ENCODE measurements at places on chromosomes 13 and 19.

- DNase-seq = no peak
Measured at GRCh38 chr19:35214766-35215422, 13.6 kb downstream of the FAM187B start.

GRCh38 chr13:109813663-109814062 is 27.3 kb upstream of the IRS2 start:
- no peak for DNase-seq

DNA sequence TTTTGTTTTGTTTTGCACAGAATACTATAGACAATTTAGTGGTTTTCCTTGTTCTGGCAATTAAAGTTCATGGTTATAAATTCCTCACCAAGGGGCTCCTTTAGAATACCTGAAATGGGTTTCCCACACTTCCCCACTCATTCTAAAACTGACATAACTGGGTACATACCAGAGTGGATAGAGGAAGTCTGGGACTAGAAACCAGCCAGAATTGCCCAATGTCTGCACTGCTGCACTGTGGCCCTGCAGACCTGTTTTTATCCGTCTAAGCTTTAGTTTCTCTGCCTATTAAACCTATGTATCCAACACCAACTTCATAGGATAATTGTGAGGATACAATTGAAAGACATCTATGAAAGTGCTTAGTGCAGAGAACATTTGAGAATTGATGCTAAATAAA is 498.6 kb downstream of the KCTD12 start:
- DNase-seq = peak; percentile 30

DNA sequence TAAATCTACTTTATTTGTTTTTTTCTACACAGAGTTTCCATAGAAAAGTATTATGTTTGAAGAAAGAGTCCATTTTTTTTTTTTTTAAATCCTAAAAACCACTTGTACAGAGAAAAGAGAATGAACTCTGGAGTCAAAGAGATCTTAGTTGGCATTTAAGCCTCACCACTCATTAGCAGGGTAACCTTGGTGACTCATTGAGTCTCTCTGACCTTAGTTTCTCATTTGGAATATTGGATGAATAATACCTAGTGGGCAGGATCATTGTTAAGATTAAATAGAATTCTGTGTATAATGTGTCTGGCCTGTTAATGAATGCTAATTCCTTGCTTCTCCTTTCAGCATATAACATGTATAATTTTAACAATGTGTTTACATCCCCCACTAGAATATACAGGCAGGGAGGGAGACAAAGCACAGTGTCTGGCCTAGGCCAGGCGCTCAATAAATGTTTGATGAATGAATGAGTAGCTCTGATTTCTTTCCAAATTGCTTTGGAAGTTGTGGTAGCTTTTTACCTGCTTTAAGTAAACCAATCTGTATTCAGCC is 48.7 kb upstream of the MYCBP2 start:
- DNase-seq = peak; percentile 13

DNA sequence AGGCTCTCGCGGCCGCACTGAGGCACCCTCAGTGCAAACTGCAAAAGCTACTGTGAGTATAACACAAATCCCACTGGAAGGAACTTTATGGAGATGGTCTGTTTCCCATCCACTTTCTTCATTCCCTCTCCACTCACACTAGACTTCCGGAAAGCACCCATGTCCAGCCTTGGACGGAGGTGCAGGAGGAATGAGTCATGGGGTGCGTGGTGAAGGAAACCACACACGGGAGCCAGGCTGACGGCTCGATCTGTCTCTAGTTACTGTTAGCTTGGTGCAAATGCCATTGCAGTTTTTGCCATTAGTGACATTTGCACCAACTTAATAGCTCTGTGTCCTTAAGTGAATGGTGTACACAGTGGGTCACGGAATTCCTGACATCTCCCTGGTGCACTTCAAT is 14.6 kb downstream of the NLRP8 start:
- no peak for DNase-seq

GRCh38 chr13:51955281-51955771 is 55.9 kb downstream of the ATP7B start:
- DNase-seq = no peak

- DNase-seq = no peak
Measured at GRCh38 chr19:29831041-29831548, 19.3 kb downstream of the CCNE1 start.

DNA sequence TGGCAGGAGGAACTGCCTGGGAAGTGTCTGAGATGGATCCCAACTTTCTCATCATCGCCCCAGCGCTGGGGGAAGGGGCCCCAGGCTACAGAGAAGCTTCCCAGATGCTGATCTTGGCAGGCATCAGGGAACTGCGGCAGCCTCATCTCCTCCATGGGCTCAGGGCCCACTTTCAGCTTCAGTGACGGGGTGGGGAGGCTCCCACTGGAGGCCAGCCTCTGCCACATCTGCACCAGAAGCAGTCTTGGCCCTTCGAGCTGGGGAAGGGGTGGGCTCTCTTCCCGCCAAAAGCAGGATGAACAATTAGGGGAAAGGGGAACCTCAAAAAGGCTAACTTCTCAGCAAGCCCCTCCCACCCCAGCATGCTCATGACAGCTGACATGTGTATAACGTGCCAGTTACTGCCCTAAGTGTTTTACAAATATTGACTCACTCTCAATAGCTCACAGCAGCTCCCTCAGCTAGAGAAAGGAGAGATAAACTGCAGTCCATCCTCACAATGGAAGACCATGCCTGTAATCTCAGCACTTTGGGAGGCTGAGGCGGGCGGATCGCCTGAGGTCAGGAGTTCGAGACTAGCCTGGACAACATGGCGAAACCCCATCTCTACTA is 7.1 kb upstream of the S1PR2 start:
- no peak for DNase-seq

DNA sequence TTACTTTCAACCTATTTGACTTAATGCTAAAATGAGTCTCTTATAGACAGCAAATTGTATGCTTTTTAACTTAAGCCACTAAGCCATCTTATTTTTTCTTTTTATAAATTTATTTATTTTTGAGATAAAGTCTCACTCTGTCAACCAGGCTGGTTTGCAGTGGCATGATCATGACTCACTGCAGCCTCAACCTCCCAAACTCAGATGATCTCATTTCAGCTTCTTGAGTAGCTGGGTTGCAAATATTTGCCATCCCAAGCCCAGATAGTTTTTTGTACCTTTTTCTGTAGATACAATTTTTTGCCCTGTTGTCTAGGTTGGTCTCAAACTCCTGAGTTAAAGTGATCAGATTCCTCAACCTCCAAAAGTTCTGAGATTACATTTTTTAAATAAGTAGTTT is 27.1 kb downstream of the ZNF714 start:
- DNase-seq = no peak

DNA sequence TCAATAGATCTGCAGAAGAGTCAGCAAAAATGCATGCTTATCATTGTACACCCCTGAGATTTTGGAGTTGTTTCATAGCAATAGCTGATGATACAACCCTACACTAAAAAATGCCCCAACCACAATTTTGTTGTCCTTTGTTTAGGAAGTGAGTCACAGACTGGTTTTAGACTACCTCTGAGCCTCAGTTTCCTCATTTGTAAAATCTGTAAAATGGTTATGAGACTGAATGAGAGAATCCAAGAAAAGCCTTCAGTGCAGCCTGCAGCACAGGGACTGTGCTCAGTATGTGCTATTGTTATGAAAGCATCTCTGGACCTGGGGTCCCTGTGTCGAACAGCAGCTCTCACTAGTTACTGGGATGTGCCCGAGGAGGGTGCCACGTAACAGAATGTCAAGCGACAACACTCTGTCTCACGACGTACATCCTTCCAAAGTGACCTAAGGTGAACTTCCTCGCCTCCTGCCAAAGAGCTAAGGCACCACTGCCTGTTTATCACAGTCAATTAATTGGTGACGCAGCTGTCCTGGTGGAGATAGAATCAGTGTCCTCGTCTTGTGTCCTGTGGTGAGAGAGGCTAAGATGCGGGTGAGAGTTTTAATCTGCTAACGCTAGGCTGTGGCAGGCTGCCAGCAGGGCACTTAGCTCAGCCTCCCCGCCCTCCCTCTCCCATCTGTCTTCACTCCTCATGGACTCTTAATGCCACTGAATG is 18.1 kb downstream of the DHRS12 start:
- peak; percentile 66 for DNase-seq

DNA sequence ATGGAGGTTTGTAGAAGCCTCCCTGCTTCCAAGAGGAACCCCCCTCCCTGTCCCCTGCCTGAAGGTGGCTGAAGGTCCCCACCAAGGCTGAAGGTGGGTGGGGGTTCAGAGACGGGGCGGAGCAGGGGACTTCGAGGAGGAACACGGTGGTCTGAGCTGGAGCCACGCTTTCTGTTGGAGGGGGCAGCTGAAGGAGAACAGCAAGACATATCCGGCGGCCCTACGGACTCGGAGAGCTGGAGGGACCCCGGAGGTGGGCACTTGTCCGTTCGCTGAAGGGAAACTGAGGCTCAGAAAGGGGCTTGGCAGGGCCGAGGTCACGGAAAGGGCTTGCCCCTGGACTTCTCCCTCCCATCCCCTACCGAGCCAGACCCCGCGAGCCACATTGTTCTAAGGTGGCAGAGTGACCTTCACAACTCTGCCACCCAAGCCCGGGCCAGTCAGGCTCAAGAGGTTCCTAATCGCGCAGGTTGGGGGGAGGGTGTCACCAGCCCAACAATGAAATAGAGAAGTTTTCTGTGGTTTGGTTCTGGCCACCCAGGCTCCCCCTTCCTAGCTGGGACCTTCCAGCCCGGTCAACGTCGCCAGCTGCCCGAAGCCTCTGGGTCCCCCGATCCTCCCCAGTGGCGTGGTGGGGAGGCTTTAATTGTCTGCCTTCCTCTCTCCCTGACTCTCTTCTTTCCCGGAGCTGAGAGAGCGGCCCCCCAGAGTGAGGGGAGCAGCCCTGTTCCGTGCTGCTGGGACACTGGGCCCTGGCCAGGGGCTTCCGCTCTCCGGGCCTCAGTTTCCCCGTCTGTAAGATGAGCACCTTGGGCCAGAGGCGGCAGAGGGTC is 15.5 kb upstream of the KCNN1 start:
- no peak for DNase-seq

- DNase-seq = no peak
Measured at GRCh38 chr13:103358255-103358932, 292.2 kb upstream of the SLC10A2 start.

- DNase-seq = no peak
Measured at GRCh38 chr13:112078879-112079531, 12.1 kb downstream of the SOX1 start.

DNA sequence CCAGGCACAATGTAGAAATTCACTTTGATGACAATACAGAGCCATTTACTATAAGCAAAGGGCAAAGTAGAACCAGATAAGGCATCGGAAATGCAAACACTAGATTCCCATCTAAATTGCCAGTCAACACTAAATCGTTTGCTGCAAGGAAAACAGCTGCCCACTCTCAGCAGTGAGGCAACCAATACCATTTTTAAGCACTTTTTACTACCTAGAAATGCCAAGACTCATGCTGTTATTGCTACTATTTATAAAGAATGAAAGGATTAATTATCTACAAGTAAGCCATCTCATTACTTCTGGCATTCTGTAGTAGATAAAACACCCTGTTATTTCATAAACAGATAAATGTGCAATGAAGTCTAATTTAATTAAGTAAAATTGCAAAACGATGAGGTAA is 422.0 kb downstream of the FGF14 start:
- DNase-seq = no peak

- DNase-seq = no peak
Measured at GRCh38 chr13:57823704-57824103, 192.2 kb downstream of the PCDH17 start.

DNA sequence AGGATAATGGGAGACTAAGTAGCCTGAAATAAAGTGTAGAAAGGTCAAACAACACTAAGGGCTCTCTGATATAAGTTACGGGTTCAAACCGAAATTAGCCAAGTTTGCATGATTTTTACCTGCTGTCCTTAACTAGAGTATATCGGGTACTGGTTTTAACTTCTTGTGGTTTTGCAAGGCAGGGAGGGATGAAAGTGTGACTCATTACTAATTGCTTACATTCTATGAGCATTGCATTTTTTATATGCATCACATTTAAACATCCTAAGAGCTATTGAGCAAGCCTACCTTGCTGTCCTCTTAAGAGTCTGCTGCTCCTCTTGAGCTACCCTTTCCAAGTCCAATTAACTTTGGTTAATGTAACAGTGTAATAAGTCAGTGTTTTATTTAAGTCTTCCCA is 415.4 kb downstream of the SLITRK5 start:
- DNase-seq = no peak

DNA sequence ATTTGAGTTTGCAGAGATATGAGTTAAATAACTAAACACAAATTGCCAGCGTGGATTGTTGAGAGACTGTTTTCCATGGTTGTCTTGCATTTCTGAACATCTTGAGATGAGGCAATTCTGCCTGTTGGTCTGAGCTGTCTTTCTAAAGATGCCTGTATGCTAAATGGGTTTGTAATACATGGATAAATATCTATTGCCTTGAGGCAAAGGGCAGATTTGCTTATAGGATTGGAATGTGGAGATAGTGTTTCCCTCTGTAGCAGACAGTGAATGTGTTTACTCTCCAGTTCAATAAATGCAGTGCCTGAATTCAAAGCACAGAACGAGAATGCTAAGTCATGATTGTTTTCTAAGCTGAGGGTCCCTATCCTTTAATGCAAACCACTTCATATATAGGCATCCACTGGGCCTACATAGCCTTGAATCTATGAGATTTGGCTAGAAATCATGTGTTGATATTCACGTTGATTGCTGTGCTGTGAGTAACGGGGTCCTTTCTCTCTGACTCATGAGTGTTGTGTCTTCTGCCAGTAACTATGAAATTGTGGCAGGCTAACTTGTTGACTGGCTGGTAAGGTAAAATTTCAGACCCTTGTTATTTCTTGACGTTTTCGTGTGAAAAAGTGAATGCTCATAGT is 2554.8 kb downstream of the PCDH9 start:
- no peak for DNase-seq

GRCh38 chr19:4115050-4115817 is 8.7 kb downstream of the MAP2K2 start:
- peak; percentile 47 for DNase-seq

- DNase-seq = no peak
Measured at GRCh38 chr13:91375116-91375729, 23.2 kb upstream of the GPC5 start.

GRCh38 chr13:113425941-113426590 is 27.2 kb downstream of the ADPRHL1 start:
- DNase-seq = no peak

- DNase-seq = no peak
Measured at GRCh38 chr13:59861676-59862075, 302.1 kb downstream of the DIAPH3 start.

DNA sequence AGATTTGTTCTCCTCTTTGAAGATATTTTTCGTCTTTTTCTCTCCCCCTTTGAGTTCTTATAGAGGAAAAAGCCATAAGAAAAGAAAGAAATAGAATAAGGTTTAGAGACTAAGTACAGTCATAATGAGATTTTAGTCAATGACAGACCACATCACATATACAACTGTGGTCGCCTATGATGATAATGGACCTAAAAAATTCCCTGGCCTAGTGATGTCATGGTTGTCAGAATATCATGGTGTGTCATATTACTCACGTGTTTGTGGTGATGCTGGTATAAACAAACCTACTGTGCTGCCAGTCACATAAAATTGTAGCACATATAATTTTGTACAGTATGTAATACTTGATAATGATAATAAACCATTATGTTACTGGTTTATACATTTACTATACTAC is 1096.1 kb downstream of the OLFM4 start:
- DNase-seq = no peak

GRCh38 chr19:58346961-58347929 is 6.0 kb downstream of the A1BG start:
- peak; percentile 80 for DNase-seq

GRCh38 chr19:46321653-46322052 is 24.8 kb downstream of the HIF3A start:
- no peak for DNase-seq
